ENCODE measurements at places on chromosomes 5 and 9. TPM values are rescaled to one million over a fixed set of nuclear protein-coding genes. Genes with fewer than 3 reads are reported as not detected.

DNA sequence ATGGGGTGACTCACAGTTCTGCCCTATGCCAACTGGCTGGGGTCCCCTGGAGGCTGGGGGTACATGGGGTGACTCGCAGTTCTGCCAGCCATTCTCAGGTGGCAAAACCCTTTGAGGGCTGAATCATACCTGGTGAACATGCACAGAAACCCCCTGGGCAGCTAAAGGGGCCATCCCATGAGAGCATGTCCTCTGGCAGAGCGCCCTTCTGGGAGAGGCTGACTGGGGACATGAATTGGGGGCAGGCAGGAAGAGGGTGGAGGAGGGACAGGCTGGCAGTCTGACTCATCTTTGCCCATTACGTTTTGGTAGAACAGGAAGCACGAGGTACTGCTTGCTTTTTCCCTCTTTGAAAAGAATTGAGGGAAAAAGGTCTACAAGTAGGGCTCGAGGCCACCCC, 16.7 kb downstream of the TRAF1 start:
- H3K4me3 ChIP-seq = no peak overlapping the region
- H3K36me3 ChIP-seq = peaks cover 16% of the 10 kb centered on the region
- peaks cover 17% of the 10 kb centered on the region for H3K4me1 ChIP-seq

DNA sequence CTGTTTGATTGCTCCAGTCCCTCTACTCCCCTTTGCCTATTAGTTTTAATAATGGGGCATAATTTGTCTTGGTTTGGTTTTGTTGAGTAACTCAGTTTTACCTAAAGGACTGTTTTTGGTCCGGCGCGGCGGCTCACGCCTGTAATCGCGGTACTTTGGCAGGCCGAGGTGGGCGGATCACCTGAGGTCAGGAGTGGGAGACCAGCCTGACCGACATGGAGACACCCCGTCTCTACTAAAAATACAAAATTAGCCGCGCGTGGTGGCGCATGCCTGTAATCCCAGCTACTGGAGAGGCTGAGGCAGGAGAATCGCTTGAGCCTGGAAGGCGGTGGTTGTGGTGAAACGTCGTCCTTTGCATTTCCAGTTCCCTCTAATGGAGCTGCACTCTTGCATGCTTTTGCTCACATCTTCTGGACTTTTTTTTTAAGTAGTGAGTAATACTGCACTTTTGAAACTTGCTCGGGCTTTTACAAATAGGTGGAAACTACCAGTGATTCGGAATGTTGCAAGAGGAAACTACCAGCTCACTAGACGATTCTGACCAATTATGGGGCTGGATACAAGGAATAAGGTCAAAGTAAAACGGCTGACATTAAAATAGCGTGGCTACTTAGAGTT, 721 bp upstream of the MAML1 start:
- DNase-seq = no peak
- H3K27ac ChIP-seq = peak overlapping the region; percentile 81
- H3K4me1 ChIP-seq = peaks cover 33% of the 10 kb centered on the region
- peak overlapping the region; percentile 73 for H3K4me3 ChIP-seq

DNA sequence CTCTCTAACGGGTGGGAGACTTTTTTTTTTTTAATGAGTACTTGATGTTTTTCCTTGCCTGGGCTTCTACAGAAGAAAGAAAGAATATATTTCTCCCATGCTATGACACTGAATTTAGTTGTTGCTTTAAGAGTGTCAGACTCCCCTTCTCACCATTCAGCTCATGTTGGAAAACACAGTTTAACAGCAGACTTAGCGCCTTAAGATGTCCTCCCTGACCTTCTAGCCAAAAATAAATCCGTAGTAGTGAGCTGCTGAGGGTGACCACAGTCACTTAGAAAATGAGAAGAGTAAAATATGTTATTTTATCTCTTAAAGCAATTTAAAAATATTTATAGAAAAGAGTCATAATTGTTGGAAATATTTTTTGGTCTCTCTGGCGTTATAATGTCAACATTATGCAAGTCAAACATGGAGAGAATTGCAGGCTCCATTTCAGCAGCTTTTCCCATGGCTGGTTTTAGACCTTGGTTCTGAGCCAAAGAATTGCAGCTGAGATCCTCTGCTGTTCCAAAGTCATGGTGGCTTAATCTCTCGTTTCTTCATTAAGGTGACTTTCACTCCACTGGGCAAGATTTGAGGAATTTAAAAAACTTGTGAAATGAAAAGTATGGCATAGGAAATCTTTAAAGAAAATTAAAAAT, 143.5 kb downstream of the GHR start:
- H3K4me3 ChIP-seq = peak overlapping the region; percentile 16
- H3K36me3 ChIP-seq = no peaks in the 10 kb centered on the region
- no peaks in the 10 kb centered on the region for H3K27me3 ChIP-seq
- peaks cover 13% of the 10 kb centered on the region for H3K4me1 ChIP-seq

DNA sequence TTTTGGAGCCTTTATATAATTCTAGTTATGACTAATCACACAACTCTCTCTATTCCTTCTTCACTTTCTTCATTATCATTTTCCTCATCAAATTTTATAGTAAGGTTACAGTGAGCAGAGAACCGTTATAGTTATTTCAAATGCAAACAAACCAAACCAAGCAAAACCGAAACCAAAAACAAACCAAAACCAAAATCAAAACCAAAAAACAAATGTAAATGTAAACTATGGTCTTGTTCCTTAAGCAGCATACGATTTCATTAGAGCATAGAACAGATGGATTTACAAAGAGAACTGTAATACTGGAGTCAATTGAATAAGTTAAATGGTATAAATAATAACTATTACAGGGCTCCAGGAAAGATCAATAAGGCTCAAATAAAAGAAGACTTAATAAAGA, 447.1 kb downstream of the LRRC70 start:
- no peaks in the 10 kb centered on the region for H3K27me3 ChIP-seq
- no peak overlapping the region for H3K4me3 ChIP-seq
- no peaks in the 10 kb centered on the region for H3K4me1 ChIP-seq
- no peak for DNase-seq

- DNase-seq = no peak
- H3K27ac ChIP-seq = peak overlapping the region; percentile 90
Measured at GRCh38 chr5:150140830-150141229, 14.8 kb downstream of the PDGFRB start.

DNA sequence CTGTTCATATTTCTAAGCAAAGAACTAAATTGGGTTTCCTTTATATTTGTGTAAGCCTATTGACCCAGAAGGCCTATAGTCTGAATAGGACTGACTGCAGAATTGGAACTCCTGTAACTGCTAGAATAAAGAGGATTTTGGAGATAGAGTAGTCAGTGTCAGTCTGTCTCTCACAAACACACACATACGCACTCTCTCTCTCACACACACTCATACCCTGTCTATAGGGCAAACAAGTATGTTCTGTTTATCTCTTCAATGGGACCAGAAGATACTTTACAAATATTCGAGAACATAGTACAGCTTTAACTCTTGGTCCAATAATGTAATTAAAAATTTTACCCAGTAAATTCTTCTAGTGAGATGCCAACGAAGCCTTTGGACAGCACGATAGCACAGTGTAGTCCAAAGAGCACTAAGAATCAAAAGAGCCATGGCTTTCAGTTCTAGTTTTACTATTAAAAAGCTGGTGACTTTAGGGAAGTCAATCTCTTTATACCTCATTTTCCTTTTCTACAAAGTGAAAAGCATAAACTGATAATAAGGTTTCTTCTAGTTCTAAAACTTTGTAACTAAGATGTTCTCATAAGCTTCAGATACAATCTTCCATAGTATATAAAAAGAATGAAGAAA, 19.3 kb downstream of the ABHD17B start:
- no peak for DNase-seq
- H3K36me3 ChIP-seq = no peaks in the 10 kb centered on the region
- H3K4me3 ChIP-seq = no peak overlapping the region
- H3K27ac ChIP-seq = no peak overlapping the region
- H3K27me3 ChIP-seq = no peaks in the 10 kb centered on the region

DNA sequence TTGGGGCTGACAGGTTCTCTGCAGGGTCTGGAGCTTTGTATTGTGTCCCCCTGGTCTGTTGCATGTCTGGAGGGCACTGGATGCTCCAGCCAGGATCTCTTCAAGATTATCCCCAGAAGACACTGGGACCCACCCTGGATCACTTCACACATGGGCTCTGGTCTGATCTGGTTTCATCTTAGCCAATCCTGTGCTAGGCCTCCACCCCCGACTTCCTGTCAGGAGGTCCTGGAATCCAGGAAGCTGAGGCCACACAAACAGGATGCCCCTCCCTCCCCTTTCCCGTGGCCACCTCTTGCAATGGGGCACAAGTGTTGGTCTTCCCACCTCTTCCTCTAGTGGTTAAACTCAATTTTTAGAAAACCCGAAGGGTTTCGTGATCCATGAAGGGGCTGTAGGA, 242.6 kb upstream of the MVB12B start:
- peaks cover 13% of the 10 kb centered on the region for H3K27me3 ChIP-seq
- H3K4me3 ChIP-seq = no peak overlapping the region
- no peaks in the 10 kb centered on the region for H3K4me1 ChIP-seq
- H3K27ac ChIP-seq = no peak overlapping the region

- H3K27me3 ChIP-seq = peaks cover 26% of the 10 kb centered on the region
- peaks cover 26% of the 10 kb centered on the region for H3K4me1 ChIP-seq
- H3K4me3 ChIP-seq = no peak overlapping the region
- no peak for DNase-seq
- H3K27ac ChIP-seq = peak overlapping the region; percentile 83
- H3K36me3 ChIP-seq = no peaks in the 10 kb centered on the region
Measured at GRCh38 chr9:119963258-119963797, 594.1 kb upstream of the BRINP1 start.

GRCh38 chr5:149399775-149400174, 20.7 kb upstream of the IL17B start:
- no peaks in the 10 kb centered on the region for H3K36me3 ChIP-seq
- DNase-seq = no peak
- no peak overlapping the region for H3K4me3 ChIP-seq

DNA sequence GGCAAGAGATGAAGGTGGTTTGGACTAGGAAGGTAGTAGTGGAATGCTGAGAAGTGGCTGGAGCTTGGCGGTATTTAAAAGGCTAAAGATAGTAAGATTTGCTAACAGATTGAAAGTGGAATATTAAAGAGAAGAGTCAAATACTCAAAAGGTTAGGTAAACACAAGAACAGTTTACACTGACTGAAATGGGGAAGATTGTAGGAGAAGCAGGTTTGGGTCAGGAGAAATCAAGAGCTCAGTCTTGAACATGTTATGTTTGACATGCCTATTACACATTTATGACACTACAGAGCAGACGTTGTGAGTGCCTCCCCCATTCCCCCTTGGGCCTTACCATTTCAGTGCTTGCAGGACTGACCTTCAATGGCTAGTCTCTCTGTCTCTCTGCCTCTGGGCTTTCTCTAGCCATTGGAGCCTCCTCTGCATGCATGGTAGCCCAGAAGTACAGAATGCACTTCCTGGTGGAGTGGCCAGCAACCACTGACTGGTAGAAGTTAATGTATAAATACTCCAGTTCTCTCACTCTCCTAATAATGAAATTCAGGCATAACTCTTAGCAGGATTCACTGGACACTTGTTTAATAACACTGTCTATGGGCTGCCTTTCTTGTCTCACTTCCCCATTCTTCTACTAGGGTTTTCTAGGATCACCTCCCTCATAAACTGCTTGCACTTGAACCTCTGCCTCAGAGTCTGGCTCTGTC, 56.8 kb downstream of the HMGCS1 start:
- DNase-seq = no peak
- H3K4me3 ChIP-seq = no peak overlapping the region
- H3K27ac ChIP-seq = no peak overlapping the region
- no peaks in the 10 kb centered on the region for H3K4me1 ChIP-seq
- H3K36me3 ChIP-seq = no peaks in the 10 kb centered on the region
- peaks cover 46% of the 10 kb centered on the region for H3K27me3 ChIP-seq

DNA sequence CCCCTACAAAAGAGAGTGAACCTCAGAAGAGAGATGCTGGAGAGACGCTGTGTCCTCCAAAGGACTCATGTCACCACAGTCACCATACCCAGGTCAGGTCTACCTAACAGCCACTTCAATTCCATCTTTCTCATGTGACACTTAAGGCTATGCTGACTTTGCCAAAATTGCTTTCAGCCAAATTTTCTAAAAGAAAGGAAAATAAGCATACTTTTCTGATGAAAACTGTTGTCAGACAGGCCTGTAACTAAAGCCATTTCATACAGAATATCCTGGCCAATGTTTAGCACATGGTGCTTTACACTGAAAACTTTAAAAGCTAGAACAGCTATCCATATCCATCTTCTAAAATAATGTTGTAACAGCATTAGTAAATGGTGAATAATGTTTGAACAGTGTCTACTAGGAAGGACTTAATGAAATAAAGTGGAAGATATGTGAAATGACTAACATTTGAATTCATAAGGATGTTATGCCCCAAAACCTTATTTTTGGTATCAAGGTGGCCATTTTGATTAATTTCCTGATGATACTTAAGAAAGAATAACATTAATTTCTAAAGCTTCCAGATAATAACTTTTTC, 97.2 kb downstream of the NFIB start:
- DNase-seq = no peak
- no peaks in the 10 kb centered on the region for H3K27me3 ChIP-seq
- no peak overlapping the region for H3K4me3 ChIP-seq
- H3K4me1 ChIP-seq = peaks cover 62% of the 10 kb centered on the region
- no peaks in the 10 kb centered on the region for H3K36me3 ChIP-seq

- H3K4me1 ChIP-seq = no peaks in the 10 kb centered on the region
- no peak for DNase-seq
- peaks cover 2% of the 10 kb centered on the region for H3K27me3 ChIP-seq
- H3K36me3 ChIP-seq = no peaks in the 10 kb centered on the region
Measured at GRCh38 chr9:88233091-88233490, 94.8 kb upstream of the SPATA31C2 start.

DNA sequence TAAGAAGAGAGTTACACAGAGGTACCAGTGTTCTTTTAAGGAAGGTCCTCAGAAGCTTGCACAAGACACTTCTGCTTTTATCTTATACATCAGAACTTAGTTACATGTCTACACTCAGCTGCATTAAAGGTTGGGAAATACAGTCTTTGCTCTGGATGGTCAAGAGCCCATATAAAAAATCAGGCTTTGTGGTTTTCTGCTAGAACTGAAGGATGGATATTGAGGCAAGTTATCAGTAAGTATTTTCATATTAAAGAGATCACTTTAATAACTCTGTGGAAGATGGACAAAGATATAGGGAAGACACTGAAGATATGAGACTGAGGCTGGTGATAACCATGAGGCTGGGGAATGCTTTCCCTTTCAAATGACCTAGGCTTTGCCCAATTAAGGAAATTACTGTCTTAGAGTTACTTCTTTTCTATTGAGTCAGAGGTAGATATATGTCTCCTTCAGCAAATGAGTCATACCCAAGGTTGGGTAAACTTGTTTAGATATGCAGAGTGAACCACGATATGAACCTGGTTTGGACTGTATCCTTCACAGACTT, 87.0 kb upstream of the TNC start:
- H3K4me1 ChIP-seq = peaks cover 42% of the 10 kb centered on the region
- no peak for DNase-seq
- no peak overlapping the region for H3K4me3 ChIP-seq
- no peak overlapping the region for H3K27ac ChIP-seq

The GRM6 gene
- not detected for total RNA-seq

The FRMPD1 gene
- not detected for total RNA-seq

The NLN gene
- total RNA-seq = 40.3 TPM

The ANKRA2 gene
- 19.7 TPM for total RNA-seq

The PCAT7 gene
- 14.6 TPM for total RNA-seq

The C1QTNF3 gene
- 3.3 TPM for total RNA-seq

The C5orf63 gene
- 0.08 TPM for total RNA-seq

The CSF1R gene
- total RNA-seq = 1.2 TPM

Data from osteocyte (in vitro differentiated cells).